Umbilical cord (tissue), 2 donors: ENCODE measurements at places on chromosomes 2 and 18.

GRCh38 chr18:36179562-36180355 lies 7.5 kb upstream of the MOCOS start:
- DNase-seq = peak; percentile 91

DNA sequence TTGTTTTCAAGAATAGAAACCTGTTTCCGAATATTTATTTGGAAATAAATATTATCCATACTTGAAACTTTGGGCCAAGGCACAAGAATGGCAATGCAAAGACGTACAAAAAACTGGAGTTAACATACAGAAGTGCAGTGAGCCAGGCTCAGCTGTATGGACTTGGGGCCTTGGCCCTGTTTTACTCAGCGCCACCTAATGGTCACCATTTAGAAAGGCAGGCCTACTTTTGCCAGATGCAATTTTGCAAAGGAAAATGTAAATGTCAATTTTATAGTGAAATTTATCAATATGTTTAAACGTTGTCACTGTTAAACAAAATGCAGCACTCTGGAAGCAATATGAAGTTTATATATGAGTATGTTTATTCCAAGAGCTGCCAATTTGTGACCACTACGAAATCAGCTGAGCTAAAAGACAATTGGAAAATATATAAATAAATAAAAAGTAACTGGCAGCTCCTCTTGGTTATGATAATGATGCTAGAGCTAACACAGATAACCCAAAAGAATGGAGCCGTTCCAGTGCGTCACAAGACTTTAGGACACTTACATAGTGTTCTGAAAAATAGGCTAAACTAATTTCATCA lies 155.0 kb downstream of the ARHGAP15 start:
- DNase-seq = no peak

- no peak for DNase-seq
Measured at GRCh38 chr18:24534737-24535136, 74.3 kb downstream of the HRH4 start.

- no peak for DNase-seq
Measured at GRCh38 chr2:38486213-38487026, 109.3 kb upstream of the ATL2 start.

GRCh38 chr2:58194458-58194857 lies 46.7 kb downstream of the FANCL start:
- no peak for DNase-seq

GRCh38 chr2:221455214-221455613 lies 116.9 kb downstream of the EPHA4 start:
- DNase-seq = peak; percentile 14

GRCh38 chr2:220278022-220278421 lies 650.6 kb downstream of the SLC4A3 start:
- no peak for DNase-seq

GRCh38 chr2:24409700-24410556 lies 49.6 kb upstream of the ITSN2 start:
- DNase-seq = peak; percentile 70

- DNase-seq = no peak
Measured at GRCh38 chr2:241129086-241129871, 20.0 kb downstream of the PASK start.

DNA sequence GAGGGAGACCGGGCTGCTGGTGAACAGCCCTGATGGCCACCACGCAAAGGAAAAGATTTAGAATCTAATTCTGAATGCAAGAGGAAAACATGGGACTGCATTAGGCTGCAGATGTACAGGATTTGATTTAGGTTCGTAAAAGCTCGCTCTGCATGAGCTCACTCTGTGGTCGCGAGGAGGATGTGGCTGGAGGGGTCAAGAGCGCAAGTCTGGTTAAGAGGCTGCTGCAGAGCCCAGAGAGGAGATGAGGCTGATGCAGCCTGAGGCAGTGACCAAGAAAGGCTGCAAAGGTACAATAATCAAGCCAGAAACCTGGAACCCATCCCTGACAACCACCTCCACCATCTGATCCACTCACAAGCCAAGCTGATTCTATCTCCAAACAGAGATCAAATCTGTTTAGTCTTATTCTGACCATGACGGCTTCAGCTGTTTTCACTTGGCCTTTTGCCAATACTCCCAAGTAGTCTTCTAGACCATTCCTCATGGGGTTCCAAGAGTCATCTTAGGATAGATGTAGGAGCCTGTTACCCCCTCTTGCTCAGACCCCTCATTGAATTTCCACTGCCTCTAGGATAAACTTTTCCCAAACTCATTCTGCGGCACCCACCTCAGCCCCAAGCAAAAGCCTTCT lies 58.9 kb upstream of the ARL4C start:
- DNase-seq = no peak

GRCh38 chr2:8154270-8154669 lies 527.6 kb upstream of the ID2 start:
- DNase-seq = no peak

DNA sequence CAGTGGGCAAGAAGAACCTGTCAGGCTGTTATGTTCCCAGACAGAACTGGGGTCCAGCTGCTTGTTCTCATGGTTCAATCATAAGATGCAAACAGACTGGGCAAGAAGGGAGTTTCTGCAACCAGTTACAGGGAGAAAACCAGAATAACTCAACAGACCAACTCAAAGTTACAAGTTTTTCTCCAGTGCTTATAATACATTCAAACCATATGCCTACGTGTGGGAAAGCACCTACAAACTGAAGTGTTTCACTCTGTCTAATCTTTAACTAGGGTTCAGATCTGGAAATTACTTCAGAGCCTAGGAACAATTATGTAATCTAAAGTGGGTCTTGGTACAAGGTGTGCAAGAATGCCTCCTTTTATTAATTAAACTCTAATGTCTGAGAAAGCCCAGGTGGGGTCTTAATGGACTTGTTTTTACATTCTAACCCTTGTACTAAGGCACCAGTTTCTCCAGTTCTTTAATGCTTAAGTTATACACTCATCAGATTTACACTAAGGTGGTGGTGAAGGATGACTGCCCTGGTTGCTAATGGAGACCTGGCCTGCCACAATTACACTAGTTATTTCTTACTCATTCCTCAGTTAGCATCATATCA lies 951.9 kb downstream of the TSN start:
- no peak for DNase-seq

GRCh38 chr2:120939595-120940318 lies 204.1 kb downstream of the GLI2 start:
- peak; percentile 83 for DNase-seq

DNA sequence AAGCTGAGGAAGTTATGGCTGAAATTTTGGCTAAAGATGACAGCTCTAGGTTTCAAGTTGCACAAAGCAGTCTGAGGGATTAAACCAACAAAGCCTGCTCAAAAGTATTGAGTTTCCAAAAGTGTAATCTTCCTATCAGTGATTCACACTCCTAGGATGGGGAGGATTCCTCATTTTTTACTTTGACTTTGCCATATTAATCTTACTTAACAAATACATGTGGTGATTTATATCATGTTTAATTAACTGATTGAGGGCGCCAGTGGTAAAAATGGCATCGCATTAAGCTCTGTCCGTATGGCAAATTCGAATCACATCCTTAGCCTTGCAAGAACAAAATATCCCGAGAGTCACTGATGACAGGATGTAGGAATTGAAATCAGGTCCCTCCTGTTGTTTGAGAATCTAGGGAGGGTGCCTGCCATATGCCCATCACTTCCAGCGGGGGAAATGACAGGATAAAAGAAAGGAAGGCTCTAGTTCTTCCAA lies 78.1 kb upstream of the ETAA1 start:
- DNase-seq = no peak

DNA sequence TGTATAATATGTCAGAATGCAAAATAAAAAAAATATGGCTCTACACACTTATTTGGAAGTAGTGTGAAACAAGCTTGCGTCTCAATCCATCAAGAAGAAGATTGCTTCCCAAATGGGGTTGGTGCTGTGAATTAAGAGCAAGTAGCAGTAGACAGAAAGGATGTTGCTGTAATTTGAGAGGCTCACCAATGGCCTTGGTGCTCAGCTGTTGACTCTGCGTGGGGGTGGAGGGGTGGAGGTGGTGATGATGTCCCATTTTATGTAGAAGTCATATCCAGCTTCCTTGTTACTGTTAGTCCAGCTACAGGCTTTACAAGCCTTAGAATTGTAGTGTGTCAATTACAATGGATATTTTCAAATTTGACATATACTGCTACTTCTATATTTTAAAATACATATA lies 223.4 kb upstream of the RND3 start:
- DNase-seq = no peak

- DNase-seq = peak; percentile 83
Measured at GRCh38 chr18:2846636-2847316, at the start of gene EMILIN2. EMILIN2 (plus strand) TSS chr18:2847006; CDS start chr18:2847189, 183 bp downstream.

GRCh38 chr18:30139631-30140287 lies 902.8 kb downstream of the DSC3 start:
- DNase-seq = no peak

GRCh38 chr2:23615216-23616020 lies 230.4 kb downstream of the KLHL29 start:
- DNase-seq = no peak

DNA sequence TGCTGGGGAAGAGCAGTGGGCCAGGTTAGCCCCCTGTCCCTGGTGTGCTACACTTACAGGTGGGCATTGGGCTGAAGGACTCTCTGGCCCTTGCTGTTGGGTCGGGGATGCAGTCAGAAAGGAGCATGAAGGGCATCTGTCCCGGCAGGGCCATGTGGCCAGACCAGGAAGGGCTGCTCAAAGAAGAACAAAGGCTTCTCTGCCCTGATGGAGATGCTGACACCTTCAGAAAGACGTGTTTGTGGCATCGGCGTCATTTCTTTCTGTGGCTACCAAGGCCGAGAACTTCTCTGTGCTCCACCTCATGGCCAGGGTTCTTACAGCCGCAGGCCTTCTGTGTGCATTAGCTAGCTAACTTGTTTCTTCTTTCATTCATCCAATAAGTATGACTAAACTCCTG lies 239.1 kb downstream of the FAM210A start:
- DNase-seq = no peak

DNA sequence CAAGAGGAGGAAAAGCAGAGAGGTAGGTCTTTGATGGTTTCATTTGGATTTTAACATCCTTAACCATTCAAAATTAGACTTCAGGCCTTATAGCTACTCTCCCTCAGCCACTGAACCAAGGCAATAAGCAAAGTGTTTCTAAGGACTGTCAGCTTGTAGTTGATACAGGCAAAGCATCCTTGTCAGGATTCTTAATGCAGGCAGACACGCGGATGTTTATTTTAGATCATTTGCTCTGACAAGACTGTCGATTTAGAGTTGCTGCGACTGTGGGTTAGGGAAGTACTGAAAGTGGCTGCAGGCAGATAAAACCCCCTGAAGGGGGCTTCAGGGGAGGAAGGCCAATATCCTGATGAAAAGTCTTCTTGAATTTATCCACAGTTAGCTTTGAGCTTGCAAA lies 46.6 kb downstream of the CDH20 start:
- DNase-seq = no peak

DNA sequence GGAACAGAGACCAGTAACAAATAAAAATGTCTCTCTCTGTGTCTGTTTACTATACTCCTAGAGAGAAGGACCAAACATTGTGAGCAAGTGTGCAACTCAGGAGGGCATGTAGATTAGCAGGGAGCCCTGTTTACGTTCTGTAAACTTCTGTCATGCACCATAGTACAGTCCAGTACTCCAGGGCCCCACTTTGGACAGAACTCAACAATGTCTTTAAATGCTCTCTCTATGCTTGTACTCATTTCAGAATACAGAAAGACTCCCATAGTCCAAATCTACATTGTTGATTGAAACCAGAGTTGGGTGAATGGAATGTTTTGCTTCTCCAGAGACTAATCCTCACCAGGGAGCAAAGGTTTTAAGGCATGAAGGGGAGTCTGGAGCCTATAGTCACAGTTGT lies 934.8 kb downstream of the NRXN1 start:
- DNase-seq = peak; percentile 91

DNA sequence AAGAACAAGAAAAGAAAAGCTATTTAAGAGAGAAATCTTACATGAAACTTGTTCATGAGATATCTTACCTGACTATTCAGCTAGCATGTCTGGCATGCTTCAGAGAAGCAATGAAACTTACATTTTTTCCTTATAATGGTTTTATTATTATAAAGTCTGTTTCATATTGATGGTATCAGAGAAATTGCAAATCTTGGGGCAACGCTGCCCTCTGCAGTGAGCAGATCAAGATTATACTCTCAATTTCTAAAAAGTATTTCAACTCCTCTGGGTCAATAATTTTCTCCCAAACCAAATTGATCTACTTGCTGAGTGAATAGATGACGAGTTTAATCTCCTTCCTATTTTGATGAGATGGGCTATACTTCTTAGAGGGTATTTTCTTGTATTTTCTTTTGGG lies 235.6 kb downstream of the NUP35 start:
- DNase-seq = no peak

GRCh38 chr2:151665959-151666358 lies 68.3 kb downstream of the NEB start:
- DNase-seq = no peak

DNA sequence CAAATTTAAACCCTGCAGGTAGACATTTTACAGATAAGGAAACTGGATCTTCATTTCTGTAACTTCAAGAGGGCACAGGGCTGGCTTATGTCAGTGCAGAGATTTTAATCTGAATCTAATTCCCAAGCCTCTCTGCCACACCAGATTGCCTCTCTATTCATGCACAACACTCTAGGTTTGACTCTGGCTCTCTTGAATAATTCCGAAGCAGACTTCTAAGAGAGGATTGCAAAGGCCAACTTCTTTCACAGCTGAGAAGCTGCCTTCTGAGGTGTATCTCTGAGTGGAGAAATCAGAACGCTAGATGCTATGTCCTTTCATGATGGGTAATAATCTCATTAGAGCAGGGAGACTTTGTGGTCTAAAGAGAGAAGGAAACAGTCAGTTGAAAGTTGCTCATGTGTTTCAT lies 20.1 kb upstream of the MGAT5 start:
- no peak for DNase-seq

DNA sequence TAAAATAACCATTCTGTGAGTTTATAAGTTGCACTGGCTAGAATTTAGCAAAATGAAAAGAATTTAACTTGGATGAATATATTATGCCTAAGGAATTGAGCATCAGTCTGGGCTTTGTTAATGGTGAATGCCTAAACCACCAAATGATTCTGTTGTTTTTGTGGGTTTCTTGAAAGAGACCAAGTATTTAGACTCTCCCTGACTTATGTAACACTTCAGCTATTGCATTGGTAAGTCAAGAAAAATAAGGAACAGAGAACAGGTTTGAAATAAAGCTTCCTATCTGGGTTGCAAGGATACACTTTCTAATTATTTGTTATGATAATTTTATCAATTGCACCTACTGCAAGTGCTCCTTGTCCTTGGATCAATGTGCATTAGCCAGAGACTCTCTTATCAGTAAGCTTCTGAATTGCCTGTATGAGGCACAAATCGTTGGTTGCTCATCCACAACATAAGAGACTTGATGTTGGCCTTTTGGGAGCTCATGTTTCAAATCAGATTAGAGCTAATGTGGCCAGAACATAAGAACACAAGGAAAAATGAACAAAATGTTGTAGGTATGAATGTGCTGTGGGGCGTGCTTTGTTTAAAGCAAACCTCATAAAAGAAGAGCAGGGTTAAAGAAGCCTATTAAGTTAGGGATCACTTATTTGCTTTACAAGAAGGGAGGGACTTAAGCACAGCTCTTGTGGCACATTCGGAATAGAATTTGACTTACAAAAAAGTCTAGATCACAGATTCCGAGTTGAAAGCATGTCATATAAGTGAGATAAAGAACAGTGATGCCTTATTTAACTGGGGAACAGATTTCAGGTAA lies 37.2 kb downstream of the PRKCE start:
- DNase-seq = no peak

- no peak for DNase-seq
Measured at GRCh38 chr2:176483476-176483875, 214.2 kb downstream of the MTX2 start.

GRCh38 chr2:3180082-3180908 lies 197.3 kb downstream of the EIPR1 start:
- no peak for DNase-seq

- no peak for DNase-seq
Measured at GRCh38 chr2:98027538-98027937, 31.8 kb upstream of the TMEM131 start.
